ENCODE measurements at places on chromosomes 7 and 10. TPM values are rescaled to one million over a fixed set of nuclear protein-coding genes. Genes with fewer than 3 reads are reported as not detected.

- no peak for DNase-seq
Observed at GRCh38 chr10:71829171-71829570, 21.9 kb downstream of the PSAP start.

The NAT16 gene
- total RNA-seq: not detected

DNA sequence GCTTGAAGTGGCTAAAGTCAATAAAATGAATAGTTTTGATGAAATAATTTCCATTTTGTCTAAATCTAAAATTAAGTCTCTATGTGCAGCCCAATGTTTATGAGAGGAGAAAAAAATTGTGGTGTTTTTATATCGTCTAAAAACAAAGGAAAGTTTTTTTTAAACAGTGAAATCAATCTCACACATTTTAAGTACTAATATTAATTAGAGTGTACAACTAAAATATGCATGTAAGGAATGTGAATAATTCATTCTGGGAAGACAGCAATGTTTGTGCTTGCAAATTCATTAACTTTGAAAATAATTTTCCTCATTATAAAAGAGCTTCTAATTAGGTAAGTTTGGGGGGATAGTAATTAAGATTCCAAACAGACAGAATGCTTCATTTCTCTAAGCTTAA, at the start of gene NPVF:
NPVF (minus strand) TSS at position 101 of the 400 bp plus-strand sequence; CDS start at position 54, 47 bp downstream.
- no peak for DNase-seq

GRCh38 chr7:140526787-140527664, 47.7 kb upstream of the MKRN1 start:
- no peak for DNase-seq

GRCh38 chr7:14888962-14889361, 13.6 kb downstream of the DGKB start:
- no peak for DNase-seq

The GIMAP8 gene
- 42.3 TPM for total RNA-seq

- no peak for DNase-seq
Observed at GRCh38 chr7:90413185-90413528, 9.9 kb downstream of the CLDN12 start.

All from upper lobe of right lung (tissue), 1 donor.